KG1 (cell line): ENCODE measurements at places on chromosomes 6 and 20.

DNA sequence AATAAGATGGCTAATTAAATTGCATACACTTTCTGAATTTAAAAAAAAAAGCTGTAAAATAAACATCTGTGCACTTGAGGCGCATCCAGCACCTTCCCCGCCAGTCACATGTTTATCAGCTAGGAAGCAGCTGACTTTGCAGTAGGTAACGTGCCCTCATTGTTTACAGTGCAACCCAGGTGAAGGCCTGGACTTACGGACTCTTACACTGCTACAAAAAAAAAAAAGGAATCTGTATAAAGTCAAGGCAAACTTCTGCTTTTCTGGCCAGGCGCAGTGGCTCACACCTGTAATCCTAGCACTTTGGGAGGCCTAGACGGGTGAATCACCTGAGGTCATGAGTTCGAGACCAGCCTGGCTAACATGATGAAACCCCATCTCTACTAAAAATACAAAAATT is 327.8 kb downstream of the CDH4 start:
- DNase-seq = no peak

DNA sequence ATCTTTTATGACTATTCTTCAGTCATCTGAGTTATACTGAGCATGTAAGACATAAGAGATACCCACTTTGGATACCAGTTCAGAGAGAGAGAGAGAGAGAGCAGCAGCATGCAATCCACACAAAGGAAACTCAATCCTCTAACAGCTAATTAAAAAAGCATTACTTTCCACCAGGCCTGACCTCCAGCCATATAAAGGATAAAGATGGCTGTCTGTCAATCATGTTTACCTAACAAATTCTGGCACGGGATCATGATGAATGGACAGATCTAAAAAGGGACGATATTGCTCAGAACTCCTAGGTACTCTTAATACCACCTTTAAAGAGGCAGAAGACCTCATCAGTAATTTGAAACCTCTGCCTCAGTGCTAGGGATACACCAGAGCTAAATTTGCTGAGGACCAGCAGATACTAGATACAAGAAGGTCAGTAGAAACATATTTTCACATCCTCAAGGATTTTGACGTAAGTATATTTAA is 159.2 kb downstream of the RPS12 start:
- no peak for DNase-seq

- DNase-seq = no peak
Observed at GRCh38 chr20:53837126-53837826, 233.1 kb downstream of the BCAS1 start.

DNA sequence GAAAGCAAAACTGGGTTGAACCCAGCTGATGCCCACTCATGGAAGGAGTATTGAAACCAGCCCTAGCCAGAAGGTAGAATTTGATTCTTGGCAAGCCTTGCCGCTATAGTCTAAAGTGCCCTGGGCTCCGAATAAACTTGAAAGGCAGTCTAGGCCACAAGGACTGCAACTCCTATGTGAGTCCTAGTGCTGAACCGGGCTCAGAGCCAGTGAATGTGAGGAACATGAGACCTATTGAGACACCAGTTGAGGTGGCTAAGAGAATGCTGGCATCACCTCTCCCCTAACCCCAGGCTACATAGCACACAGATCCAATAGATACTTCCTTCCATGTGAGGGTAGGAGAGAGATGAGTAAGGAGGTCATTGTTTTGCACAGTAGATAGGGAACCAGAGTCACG is 3.5 kb upstream of the DEFB110 start:
- no peak for DNase-seq

DNA sequence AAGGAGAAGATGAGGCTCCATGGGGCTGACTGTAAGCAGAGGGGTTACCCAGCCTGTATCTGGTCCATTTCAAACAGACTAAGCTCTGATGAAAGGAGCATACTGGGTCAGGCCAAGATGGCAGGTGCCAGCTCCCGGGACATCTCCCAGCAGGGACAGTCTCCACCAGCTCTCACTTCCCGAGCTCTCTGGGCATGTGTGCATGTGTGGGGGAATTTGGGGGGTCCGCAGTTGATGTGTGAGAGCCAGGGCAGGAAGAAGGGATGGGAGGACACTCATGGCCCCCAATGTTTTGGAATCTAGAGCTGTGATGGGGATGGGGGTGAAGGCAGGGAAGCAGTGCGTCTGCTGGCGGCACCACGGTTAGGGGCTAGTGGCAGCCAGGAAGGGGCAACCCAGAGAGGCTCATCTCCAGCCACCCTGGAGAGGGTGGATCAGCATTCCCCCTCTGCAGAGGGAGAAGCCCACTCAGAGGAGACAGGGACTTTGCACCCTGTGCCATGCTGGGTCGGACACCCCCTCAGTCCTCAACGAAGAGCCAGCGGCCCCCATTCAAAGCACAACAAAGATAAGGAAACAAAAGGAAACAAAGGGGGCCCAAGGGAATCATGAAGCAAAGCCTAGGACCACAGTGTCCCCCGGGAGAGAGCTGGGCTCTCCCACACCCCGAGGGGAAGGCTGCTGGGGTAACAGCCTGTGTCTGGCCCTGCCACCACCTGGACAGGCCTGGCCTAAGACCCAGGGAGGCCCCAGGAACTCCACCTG is 52.4 kb downstream of the DSTN start:
- DNase-seq = no peak

GRCh38 chr6:34062815-34063214 is 83.1 kb downstream of the GRM4 start:
- DNase-seq = no peak

DNA sequence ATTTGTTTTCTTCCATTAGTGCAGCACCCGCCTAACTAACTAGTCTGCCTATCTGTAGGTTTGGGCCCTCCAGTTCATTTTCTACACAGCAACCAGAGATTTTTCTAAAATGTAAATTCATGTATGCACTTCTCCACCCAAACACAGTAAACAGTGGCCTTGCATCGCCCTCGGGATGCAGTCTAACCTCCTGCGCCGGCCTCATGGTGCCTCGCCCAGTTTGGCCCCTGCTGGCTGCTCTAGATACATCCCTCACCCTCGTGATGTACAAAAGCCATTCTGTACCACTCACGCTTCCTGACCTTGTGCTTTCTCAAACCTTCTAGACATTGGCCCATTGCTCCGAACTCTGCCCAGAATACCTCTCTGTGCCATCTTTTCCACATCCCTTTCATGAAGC is 53.8 kb upstream of the VSTM2L start:
- DNase-seq = no peak

- no peak for DNase-seq
Observed at GRCh38 chr6:17988422-17988944, 1.0 kb upstream of the KIF13A start.

DNA sequence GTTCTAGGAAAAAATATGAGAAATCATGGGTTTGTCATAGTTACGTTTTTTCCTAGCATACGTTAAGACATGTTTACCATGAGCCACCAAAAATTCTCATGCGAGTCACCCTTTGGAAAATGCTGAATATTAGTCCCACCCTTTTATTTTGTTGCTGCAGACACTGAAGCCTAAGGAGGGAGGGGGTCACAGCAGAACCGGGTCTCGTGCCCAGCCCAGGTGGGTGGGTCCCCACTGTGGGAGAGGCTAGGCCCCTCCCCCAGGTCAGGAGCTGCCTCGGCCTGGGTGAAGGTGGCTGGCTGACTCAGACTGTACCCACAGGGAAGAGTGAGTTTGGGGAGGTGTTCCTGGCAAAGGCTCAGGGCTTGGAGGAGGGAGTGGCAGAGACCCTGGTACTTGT is 26.2 kb upstream of the SRF start:
- no peak for DNase-seq

GRCh38 chr6:38701551-38701950 is 1.4 kb downstream of the GLO1 start:
- no peak for DNase-seq

DNA sequence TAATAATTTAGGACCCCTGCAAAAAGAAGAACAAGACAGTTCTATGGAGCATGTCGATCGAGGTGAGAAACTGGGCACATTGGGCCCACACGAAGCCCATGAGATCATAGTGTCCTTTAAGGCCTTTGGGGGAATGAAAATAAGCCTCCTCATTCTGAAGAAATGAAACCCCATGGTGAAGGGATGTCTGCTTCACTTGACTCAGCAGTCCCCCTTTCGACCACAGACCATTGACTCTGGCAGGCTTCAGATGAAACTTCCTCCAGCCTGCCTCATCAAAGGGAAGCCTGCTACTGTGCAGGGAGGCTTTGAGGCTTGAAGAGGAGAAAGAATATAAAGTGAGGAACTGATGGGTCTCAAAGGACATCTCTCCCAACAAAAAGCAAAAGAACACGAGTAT is 144.2 kb upstream of the FBXL4 start:
- no peak for DNase-seq

GRCh38 chr6:84243240-84243639 is 15.8 kb upstream of the CEP162 start:
- DNase-seq = no peak

GRCh38 chr20:24938498-24938897 is 10.6 kb upstream of the CST7 start:
- no peak for DNase-seq

GRCh38 chr20:46568570-46569129 is 18.2 kb upstream of the OCSTAMP start:
- no peak for DNase-seq

DNA sequence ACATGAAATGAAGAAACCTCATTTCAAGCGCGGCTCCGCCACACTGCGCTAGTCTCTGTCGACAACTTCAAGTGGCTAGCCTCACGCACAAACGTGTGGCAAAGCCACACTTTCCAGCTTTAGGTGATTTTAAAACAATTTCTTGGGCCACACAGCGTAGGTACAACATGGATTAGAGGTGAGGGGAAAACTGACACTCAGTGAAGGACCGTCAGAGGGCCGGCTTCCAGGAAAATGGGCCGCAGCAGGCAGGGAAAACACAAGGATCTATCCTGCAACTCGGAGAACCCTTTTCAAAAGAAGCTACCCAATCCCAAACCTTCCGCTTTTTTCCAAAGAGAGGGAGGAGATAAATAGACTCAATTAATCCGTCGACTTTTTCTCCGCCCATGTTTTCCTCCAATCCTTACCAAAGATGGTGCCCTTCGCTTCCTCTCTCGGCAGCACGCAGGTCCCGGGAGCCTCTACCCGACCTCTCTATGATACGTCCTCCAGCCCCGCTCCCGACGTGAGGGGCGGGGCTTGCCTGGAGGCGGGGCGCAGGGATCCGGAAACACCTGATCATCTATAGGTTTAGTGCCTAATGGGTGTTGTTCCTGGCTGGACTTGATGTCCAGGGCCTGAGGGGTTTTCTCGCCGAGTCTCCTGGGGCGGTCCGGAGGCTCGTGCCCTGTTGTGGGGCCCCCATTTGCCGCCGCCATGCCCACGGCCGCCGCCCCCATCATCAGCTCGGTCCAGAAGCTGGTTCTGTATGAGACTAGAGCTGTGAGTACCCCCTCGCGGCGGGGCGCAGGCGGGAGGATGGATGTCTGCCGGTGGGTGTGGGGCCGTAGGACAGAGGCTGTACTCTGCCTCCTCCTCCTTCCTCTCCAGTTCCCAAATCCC is at the start of the genes AK9 and FIG4:
Gene AK9, minus strand, starts transcription at position 466 of the 885 bp plus-strand sequence. CDS start 15,457 bp downstream, outside the sequence.
Gene FIG4, plus strand, starts transcription at position 560 of the 885 bp plus-strand sequence. Its CDS starts 140 bp downstream, at position 700.
- peak; percentile 84 for DNase-seq

GRCh38 chr6:40845553-40845952 is 193.5 kb downstream of the UNC5CL start:
- no peak for DNase-seq

GRCh38 chr20:64222851-64223525 is 32.6 kb upstream of the PCMTD2 start:
- DNase-seq = no peak

DNA sequence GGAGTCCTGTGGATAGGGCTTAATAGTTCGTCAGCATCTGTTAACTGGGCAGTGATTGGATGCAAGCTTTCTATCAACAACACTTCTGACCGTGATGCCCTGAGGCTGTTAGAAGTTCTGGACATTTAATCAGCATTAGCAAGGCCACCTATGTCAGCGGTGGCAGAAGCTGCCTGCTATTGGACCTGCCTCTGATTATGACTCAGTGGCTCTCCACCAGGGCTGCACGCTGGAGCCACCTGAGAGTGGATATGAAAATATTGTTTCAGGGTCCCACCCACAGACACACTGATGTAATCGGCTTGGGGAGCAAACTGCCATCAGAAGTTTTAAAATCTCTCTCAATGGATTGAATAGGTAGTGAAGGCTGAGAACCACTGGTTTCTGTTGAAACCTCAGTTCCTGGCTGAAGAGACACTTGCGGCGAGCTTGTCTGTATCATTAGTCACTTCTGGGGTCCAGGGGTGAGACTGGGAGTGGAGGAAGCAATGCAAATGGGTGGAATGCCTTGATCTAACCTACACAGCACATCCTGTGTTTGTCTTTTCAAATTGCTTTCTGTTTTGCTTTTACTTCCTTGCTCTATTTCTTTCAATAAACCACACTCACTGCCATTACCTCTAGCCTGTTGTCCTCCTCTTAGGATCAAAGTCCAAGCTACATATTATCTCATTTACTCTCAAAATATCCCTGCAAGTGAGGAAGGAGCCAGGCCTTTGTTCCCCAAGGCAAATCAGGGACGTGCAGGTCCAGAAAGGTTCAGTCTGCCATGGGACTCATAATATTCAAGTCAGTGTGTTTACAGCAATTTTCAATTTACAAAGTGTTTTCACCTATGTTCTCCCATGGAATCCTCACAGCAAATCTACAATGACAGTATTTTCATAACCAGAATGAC is 4.2 kb downstream of the CLIC5 start:
- no peak for DNase-seq

DNA sequence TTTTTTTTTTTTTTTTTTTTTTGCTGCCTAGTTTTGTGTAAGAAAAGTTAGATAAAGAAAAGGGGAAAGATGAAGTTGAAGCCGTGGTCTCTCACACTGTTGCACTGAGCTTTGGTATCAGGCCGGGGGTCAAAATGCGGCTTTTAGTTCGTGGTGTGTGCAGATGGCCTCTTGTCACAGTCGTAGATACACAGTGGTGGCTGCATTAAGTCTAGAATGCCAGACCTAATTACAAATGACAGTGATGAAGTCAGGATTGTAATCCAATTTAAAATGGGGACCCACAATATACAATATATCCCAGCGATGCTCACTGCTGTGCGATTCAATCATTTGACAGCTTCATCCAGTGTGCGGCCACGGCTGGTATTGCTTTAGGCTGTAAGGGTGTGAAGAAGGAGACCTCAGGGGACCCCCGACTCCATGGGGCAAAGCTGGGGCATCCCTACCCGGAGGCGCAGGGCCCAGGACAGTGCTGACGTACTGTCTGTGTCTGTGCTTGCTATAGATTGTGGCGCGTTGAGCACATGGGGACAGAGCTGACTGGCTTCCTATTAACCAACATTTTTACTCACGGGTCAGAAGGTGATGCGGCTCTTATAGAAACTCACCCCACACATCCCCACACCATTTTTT is 210.0 kb upstream of the SOX4 start:
- no peak for DNase-seq

DNA sequence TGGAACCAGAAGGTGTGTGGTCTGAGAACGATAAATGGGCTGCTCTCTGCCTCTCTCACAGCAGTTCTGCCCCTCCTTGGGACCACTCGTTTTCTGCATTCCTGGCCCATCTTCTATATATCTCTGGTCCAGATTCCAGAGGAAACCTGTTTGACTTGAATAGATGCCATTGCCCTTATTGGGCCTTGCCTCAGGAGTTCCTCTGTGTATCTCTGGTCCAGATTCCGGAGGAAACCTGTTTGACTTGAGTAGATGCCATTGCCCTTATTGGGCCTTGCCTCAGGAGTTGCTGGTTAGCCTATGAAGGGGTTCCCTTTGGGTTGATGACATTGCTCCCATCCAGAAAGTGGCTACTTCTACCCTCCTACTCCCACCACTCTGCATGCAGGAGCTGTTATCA is 189.4 kb downstream of the SLC16A10 start:
- no peak for DNase-seq
